ENCODE measurements at places on chromosomes 7 and 10.

DNA sequence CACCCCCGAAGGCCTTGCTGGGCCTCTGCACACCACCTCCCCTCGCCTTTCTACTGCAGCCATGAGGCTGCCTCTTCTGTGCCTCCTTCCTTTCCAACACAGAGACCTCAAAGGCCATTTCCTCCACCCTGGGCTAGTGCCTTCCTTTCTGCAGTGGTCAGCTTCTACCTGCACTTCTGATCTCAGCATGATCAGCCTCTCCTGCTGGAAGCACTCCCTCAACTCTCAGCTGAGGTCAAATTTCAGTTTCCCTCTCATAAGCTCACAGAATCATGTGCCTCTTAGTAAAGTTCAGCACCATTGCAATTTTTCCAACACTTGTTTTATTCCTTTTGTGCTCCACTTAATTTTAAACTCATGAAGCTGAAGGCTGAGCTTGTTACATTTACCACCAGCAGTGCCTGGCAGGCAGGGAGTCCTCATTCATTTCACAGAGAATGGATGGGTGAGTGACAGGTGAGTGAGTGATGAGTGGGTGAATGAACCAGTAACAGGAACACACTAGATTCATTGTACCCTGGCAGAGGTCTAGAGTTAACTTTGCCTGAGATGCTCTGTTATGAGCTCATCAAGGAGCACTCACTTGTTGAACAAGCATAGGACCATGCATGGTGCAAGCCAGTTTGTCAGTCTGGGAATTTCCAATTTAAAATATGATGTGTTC lies 124.0 kb upstream of the PRSS58 start:
- DNase-seq, result no peak

GRCh38 chr10:35223016-35223415 lies 96.4 kb downstream of the CREM start:
- DNase-seq, result no peak

- no peak for DNase-seq
Observed at GRCh38 chr10:62815381-62816075, 638 bp downstream of the EGR2 start.

GRCh38 chr10:120087109-120087508 lies 194.6 kb downstream of the SEC23IP start:
- no peak for DNase-seq

DNA sequence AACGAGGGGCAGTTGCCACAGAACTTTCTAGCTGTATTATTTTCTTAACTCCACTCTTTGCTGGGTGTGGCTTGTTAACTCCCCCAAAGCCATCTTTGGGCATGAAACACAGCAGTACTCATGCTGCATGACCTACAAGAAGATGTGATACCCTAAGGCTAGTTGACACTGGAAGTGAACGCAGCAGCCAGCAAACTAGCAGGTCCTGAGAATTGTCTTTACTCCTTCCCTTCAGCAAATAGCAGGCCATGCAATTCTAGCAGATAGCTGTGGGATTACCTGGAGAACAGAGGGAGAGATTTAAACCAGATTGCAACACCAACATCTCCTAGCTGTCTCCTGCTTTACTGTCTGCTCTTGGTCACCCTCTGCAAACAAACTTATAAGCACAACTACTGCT lies 688.0 kb upstream of the ZWINT start:
- no peak for DNase-seq

- no peak for DNase-seq
Observed at GRCh38 chr10:130900441-130901160, 410.9 kb downstream of the TCERG1L start.

DNA sequence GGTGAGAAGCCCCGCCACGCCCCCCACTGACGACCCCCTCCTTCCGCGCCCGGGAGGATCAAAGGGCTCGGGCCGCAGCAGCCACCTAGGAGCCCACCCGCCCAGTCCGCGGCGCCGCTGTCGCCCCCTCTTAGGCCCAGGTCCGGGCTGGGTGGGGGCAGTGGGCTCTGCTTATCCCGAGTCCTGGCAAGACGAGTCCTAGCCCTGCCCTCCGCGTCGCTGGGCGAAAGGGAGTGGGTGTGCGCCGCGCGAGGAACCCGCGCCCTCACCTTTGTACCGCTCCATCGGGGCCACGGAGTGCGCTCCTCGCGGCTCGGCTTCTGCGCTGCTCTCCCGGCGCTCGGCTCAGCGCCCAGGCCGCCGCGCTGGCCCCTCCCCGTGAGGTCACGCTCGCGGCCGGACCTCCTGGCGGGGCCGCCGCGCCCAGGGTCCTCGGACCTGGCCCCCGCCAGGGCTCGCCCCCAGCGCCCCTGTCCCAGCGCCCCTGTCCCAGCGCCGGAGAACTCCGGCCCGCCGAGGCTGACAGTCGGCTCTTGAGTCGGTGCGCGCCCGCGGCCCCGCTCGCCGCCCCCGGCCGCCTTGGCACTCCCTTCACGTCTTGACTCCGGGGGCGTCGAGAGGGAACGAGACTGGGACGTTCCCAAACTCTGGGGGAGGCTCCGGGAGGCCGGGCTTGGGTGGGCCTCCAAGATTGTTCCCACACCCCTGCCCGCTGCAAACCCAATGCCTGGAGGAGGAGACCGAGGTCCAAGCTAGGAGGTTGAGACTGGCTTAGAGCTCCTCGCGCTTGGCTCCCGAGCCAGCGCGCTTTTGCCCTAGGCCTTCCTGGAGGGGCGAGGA lies at the start of gene AFAP1L2:
Gene AFAP1L2, minus strand, starts transcription at position 332 of the 840 bp plus-strand sequence. Its CDS starts 47 bp downstream, at position 285.
- peak; percentile 29 for DNase-seq

DNA sequence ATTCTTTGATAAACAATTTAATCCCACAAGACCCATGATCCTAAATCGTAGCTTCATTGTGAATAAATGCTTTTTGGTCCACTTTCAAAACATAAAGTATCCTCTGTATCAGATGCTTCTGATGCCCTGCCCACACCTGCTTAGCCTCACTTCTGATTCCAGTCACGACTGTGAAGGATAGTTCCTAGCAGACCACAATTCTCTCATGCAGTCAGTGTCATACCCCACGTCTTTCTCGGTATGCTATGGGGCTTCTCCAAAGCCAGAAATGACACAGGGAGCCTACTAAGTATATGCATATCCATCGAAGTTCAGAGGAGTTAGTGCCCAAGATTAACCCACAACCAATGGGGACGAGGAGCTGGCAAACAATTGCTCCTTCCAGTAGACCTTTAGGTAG lies 27.6 kb upstream of the CTNNA3 start:
- DNase-seq, result no peak

GRCh38 chr7:44433255-44434022 lies 57.0 kb downstream of the NUDCD3 start:
- DNase-seq, result no peak

- no peak for DNase-seq
Observed at GRCh38 chr7:139829775-139830117, 682 bp downstream of the TBXAS1 start.

DNA sequence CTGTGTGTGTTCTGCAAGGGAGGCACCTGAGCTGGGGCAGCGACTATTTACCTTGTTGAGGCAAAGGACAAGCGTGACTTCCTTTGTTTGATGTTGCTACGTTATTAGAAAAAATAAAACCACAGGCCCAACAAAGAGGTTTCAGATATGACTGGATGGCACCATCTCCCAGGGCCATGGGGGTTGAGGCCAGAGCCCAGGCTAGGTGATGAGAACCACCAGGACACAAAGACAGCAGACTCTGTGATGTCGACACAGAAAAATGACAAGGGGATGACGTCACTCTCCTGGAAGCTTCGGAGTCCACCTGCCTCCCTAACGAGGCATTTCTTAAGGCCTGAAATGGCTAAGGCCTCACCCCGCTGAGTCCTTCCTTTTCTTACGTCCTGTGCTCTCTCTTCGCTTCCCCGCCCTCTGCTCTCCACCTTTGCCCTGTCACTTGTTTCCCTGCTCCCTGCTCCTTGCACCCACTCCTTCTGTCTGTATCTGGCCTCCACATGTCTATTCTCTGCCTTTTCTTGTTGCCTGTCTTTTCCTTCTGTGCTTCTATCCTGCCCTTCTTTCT lies 83.0 kb upstream of the ADRB1 start:
- peak; percentile 70 for DNase-seq

GRCh38 chr10:5628451-5629302 lies 37.7 kb downstream of the ASB13 start:
- DNase-seq, result no peak

DNA sequence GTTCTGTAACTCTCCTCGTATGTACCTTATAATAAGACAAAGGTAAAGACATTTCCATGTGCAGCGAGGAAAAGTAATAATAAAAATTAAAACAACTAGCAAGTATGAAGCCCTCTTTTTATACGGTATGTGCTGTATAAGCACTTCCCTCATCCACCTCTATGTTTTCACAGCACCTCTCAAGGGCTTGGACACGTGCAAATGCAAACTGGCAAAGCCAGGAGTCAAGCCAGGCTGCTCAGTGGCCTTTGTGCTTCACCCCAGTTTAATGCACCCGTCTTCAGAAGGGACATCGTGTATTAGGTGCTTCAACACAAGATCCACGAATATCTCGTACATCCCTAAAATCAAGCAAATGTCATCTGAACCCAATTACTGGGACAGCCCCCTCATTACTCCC lies 1.3 kb upstream of the DGKI start:
- no peak for DNase-seq

DNA sequence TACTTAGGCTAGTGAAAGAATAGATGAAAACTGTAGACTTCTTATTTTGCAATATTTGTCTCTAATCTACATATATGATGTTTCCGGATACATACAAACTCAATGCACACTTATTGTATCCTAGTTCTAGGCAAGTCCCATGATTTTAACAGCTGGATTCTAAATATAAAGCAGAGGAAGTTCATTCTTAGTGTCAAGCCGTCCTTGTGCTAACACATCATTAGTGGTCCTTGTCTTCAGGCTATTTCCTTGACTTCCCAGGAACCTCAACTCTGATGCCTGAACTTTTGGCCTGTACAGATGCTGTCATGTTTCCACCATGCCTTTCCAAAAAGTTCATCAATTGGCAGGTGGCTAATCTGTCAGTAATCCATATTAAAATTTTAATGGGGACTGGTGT lies 301.9 kb upstream of the DGKB start:
- no peak for DNase-seq

GRCh38 chr7:21914671-21915070 lies 31.0 kb downstream of the CDCA7L start:
- no peak for DNase-seq

DNA sequence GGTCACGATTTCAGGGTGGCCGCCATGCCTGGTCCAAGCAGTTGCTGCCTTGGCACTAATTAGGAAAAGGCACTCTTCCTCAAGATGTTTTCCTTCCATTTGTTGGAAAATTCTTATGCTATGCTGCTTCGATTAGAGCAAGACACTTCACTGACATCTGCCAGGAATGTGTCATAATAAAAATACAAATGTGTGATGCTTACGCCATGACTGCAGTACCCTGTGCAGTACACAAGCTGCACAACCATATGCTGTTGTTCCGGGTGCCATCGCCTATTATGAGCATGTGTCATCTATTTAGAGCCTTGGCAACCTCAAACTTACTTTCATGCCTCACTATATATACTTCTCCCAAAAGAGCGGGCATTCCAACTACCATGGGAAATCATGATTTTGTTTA lies 14.9 kb upstream of the MPP7 start:
- DNase-seq, result no peak

GRCh38 chr7:157279741-157280215 lies 57.0 kb upstream of the DNAJB6 start:
- DNase-seq, result no peak

DNA sequence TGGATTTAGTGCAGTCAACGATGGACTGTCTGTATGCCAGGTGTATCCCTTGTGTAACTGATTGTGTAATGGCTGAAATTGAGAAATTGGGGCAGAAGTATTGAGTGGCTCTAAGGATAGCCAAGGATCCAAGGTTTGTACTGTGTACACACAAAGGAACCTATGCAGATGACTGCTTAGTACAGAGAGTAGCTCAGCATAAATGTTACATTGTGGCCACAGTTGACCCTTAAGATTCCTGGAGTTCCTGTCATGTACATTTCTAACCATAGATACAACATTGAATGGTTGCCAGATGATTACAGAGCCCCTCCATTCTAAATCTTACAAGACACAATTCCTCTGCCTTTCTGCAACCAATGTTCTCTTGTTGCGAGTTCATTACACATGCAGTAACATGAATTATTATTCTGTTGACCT lies 25.3 kb downstream of the CCDC126 start:
- DNase-seq, result peak; percentile 10

DNA sequence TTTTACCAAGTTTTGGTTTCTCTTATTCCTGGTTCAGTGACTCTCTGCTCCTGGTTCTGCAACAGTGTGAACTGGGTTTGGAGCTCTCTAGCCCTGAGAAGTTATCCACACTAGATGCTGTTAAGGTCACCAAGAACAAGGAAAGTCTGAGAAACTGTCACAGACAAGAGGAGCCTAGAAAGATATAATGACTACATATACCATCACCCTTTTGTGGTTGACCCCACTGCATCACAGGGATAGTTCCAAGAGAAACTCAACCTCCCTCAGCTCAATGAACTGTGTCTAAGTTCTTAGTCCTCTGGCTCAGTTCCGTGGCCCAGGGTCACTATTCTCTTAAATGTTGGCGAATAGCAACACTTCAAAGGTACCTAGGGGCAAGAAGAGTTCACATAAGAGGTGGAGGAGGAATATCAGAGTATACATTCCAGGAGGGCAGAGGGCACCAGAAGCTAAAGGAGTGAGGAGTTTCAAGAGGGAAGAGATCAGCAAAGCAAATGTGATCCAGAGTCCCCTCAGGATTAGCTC lies 171.5 kb downstream of the BUB3 start:
- DNase-seq, result no peak

GRCh38 chr10:81034383-81034782 lies 496.7 kb downstream of the SH2D4B start:
- no peak for DNase-seq

DNA sequence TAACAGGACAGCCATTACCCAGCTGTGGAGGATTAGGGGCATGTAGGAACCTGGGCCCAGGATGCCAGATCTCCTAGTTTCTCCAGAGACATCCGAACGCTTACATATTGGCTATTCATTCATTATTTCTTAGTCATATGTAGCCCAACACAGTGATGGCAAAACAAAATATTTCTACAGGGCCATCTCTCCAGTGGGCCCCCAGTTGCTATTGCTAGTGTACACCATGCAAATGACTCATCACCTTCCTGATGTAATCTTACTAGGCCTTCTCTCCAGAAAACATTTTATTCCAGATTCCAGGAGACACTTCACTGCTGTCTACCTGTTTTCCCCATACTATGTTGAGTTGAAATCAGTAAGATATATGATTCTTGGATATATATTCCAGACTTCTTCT lies 201.7 kb downstream of the PLXDC2 start:
- DNase-seq, result peak; percentile 36

GRCh38 chr10:129411772-129412171 lies 55.3 kb upstream of the MGMT start:
- DNase-seq, result no peak

GRCh38 chr7:94969434-94970084 lies 62.2 kb downstream of the PPP1R9A start:
- DNase-seq, result no peak

GRCh38 chr7:102095321-102096011 lies 191.2 kb upstream of the SH2B2 start:
- DNase-seq, result no peak

DNA sequence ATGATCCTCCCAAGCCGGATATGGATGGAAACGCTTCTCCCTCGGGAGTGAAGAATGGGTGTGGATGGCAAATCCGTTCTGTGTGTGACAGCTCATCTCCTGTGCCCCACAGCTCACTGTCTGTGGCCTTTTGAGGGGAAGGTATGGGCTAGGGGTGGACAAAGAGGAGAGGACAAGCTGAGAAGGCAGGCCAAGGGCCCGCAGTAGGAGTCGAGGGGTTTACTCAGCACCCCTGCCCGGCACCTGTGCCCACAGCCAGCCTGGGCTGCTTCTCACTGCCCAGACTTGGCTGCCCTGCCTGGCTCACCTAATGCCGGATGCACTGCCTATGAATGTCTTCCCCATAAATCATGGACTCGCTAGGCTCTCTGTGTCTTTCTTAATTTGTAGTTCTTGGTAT lies 503.8 kb downstream of the TCERG1L start:
- no peak for DNase-seq

Measured in bronchial epithelial cell (primary cell).